Activated effector memory CD4-positive, alpha-beta T cell treated with Interleukin-2 at 50 U/mL for 16 hours (primary cell): ENCODE measurements at places on chromosomes 11 and 22.
A peak's percentile ranks its signal among the peaks of the same experiment; 100 is the strongest.

DNA sequence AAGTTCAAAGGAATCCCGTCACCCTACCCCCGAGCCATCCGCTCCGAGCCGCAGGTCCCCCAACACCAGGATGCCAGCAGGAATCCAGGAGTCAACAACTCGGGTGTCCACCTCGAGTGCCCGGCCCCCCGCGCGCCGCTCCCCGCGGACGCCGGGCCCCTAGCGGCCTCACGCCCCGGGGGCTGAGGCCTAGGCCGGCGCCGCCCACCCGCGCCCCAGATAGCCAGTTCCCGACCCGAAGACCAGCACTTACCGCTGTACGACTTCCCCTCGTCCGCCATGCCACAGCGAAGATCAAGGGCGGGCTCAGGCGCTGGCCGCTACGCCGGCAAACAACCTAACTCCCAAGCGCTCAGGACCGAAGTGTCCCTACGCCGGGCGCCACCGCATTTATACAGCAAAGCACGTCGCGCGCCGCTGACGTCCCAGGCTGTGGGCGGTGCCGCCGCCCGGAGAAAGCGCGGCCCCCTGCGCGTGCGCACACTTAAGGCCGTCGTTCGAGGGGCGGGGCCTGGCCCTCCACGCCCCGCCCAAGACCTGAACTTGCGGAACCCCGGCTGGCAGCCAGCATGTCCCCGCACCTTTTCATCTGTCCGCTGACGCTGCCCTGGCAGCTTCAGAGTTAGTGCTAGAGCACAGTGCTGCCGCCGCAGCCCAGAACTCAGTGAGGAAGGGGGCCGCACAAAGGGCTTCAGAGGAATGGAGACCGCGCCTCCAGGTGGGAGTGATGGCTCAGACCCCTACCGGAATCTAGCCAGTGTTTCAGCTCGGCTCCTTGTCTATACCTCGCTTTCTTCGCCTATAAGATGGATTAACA, at the start of gene NXF1:
Gene NXF1, minus strand, starts transcription at position 365 of the 817 bp plus-strand sequence. Its CDS starts 84 bp downstream, at position 281.
- DNase-seq: peak; percentile 94

- peak; percentile 60 for DNase-seq
Observed at GRCh38 chr11:75492181-75492820, 33.4 kb downstream of the GDPD5 start.

DNA sequence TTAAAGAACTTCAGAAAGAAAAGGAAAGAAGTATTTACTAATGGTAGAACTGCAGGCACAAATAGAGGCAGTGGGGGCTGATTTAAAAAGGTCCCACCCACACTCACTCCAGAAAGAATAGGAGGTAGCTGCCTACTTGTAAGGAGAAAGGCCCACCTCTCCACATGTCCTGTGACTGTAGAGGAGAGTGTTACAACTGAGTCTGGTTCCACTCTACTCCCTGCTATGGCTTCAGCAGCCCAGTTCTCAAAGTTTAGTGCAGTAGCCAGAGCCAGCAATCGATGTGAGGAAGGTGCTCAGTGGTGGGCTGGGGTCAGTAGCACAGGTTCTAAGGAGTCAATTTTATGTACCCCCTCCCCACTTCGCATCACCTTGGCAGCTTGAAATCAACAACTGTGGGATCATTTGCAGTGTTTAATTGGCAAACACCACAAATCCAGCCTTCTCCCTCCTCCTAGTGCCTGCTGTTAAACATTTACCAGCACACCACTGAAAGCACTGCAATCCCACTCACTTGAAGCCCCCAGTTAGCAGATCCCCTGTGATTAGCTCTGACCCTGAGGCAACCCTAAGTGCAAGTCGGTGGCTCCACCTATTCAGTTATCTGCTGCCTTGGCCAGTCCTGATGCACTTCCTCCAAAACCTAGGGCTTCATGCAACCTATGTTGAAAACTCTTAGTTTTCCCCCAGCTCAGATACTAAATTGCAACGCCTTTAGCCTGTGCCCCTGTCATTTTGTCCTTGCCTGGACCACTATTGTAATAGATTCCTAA, 146.6 kb downstream of the BBOX1 start:
- no peak for DNase-seq

GRCh38 chr22:45319324-45319685, 9.6 kb downstream of the FAM118A start:
- DNase-seq: no peak

DNA sequence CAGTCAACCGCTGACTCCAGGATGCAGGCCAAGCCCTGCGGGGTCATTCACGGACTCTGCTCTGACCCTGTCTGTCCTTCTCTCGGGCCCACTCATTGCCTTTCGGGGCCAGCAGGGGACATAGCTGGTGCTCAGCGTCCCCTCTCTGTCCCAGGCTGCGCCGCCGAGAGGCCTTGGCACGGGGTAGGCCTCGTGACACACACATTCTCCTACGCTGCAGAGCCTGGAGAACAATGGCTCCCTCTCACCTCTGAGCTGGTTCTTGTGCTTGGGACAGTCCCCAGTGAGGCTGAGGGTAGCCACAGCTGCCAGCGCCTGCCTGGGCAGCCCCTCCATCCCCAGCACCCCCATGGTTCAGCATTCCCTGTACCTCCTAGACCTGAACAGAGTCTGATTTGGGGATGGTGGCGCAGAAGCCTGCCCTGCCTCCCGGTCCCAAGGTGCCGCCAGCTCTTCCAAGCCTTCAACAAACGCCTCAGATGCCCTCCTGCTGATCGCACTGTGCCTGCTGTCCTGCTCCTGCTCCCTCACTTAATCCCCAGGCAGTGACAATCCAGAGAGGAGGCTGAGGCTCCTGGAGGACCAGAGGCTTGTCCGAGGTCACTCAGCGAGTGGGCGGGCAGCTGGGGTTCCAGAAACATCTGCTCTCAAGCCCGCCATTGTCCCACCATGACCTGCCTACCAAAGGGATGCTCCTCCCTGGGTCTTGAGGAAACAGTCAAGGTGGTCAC, 30.4 kb downstream of the DUSP8 start:
- no peak for DNase-seq

GRCh38 chr11:27405134-27405533, 42.1 kb upstream of the CCDC34 start:
- DNase-seq: no peak

GRCh38 chr11:5591613-5592012, 4.8 kb upstream of the TRIM6 start:
- DNase-seq: no peak

DNA sequence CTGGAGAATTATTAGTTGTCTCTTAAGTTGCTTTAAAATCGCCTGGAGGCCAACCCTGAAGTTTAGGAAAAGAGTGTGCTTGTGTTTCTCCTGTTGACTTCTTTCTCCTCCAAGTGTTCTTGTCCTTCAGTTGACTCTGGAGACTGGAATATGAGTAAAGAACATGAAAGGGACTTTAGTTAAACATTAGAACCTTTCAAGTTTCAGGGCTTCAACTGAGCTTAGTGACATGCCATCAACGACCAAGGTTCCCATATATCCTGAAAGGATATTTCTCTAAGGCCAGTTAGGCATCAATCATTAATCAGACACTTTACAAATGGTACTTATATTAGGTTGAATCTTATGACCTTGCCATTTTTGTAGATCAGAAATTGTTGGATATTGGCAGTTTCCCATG, 70.0 kb downstream of the ZNRF3 start:
- no peak for DNase-seq

GRCh38 chr11:109604481-109605400, 182.8 kb downstream of the C11orf87 start:
- no peak for DNase-seq
